ENCODE measurements at places on chromosomes 3 and 15. TPM values are rescaled to one million over a fixed set of nuclear protein-coding genes. Genes with fewer than 3 reads are reported as not detected.

GRCh38 chr3:13879102-13879945, 547 bp downstream of the WNT7A start:
- no peak for DNase-seq

GRCh38 chr3:33372218-33373081, 67.8 kb downstream of the UBP1 start:
- no peak for DNase-seq

GRCh38 chr3:21041621-21042020, 709.4 kb downstream of the ZNF385D start:
- no peak for DNase-seq

DNA sequence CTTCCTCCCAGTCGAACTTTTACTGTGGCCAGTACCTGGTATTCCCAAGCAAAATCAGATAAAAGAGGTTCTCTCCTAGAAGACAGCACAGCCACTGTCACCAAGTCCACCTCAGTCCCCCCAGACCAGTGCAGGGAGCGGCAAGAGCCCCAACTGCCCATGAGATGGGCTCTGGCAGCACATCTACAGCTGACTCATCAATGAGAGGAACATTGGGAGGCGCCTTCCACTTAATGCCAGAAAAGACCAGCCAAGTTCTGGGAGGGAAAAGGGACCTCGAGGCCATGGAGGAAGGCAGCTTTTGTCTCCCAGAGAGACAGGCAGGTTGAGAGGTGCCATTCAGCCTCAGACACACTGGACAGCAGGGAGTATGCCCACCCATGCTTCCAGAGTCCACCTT, 28.2 kb downstream of the POC1A start:
- DNase-seq, result peak; percentile 18

DNA sequence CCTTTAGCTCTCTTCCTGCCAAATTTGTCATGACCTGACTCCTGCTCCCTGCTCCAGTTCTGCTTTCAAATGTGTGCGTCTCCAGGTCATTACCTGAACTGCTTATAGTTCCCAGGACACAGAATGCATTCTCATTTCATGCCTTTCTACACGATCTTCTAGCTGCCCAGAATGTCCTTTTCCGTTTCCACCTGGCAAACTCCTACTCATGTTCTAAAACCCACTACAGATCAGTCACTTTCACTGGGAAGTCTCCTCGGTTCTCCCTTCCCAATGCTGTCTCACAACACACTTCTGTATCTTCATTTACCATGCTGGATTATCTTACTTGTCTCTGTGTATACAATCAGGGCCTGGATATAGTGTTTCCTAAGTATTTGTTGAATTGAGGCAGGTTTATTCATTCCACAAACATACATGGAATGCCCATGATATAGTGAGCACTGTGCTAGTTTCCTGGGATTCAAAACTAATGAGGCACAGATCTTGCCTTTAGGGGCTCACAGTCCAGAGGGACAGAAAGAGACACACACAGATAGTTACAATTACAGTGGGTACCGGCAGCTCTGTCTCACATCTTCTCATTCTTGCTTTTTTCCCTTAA, 1.6 kb upstream of the NOX5 start:
- DNase-seq, result no peak

ISLR2 gene
- total RNA-seq, result 2.2 TPM

GRCh38 chr3:134104031-134104430, 74.3 kb upstream of the SLCO2A1 start:
- no peak for DNase-seq

DNA sequence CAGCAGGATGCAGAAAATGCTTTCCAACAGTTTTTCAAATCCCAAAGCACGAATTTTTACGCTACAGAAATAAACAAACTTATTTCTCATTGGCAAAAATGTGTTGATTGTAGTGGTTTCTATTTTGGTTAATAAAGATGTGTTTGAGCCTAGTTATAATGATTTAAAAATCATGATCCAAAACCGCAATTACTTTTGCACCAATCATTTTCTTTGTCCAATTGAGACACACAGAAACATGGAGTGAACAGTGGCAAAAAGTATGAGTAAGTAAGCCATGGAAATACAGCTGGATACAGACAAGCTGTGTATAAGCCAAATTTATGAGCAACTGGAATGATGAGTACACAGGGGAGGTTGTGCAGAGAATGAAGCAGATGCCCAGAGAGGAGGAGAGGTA, 427.9 kb downstream of the NTRK3 start:
- no peak for DNase-seq

DNA sequence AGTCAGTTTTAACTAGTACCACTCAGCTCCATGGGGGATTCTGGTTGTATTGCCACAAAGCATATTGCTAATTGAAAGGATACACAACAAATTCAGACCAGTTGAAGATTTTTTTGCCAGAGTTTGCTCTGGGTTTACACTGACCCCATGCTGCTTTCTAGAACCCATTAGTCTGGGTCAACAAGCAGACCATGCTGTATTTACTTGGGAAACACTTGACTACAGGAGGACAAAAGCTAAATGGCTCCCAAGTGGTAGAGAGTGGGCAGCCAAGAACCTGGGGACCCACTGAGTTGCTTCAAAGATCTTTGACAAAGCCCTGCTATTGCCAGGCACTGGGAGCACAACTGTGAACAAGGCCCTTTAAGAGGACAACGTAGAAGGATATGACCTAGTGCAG, 86.8 kb upstream of the PSMD6 start:
- DNase-seq, result no peak

- DNase-seq, result no peak
Measured at GRCh38 chr15:70722266-70723121, 40.9 kb downstream of the UACA start.

GRCh38 chr15:56749982-56750381, 16.7 kb upstream of the ZNF280D start:
- DNase-seq, result no peak

ARNT2 gene
- 4.1 TPM for total RNA-seq

GRCh38 chr3:105065895-105066839, 300.5 kb upstream of the ALCAM start:
- DNase-seq, result no peak

GRCh38 chr15:66964791-66965190, 100.6 kb upstream of the SMAD3 start:
- DNase-seq, result no peak

GRCh38 chr15:68113273-68113672, 59.2 kb downstream of the PIAS1 start:
- DNase-seq, result no peak

PLSCR5 gene
- total RNA-seq, result not detected

SPATA12 gene
- not detected for total RNA-seq

- DNase-seq, result no peak
Measured at GRCh38 chr15:63054985-63055384, 12.4 kb downstream of the TPM1 start.

CAMKV gene
- not detected for total RNA-seq

Data from left ventricle myocardium superior (tissue), 1 donor.